Liver (tissue), 10 donors: ENCODE measurements at places on chromosomes 1 and 21.

DNA sequence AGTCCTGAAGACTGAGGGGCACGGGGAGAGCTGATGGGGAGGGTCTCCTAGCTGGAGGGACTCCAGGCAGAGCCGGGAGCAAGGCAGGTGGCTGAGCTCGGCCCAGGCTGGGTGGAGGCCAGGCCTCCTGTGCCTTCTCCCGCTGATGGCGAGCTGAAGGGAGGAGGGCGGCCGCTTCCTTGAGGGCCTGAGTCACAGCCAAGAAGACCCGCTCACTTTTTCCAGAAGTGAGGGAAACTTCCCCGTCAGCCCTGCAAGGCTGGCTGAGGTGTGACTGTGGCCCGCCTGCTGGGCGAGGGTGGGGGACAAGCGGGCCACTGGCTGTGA lies 1.7 kb upstream of the VWA1 start:
- no peak for DNase-seq

DNA sequence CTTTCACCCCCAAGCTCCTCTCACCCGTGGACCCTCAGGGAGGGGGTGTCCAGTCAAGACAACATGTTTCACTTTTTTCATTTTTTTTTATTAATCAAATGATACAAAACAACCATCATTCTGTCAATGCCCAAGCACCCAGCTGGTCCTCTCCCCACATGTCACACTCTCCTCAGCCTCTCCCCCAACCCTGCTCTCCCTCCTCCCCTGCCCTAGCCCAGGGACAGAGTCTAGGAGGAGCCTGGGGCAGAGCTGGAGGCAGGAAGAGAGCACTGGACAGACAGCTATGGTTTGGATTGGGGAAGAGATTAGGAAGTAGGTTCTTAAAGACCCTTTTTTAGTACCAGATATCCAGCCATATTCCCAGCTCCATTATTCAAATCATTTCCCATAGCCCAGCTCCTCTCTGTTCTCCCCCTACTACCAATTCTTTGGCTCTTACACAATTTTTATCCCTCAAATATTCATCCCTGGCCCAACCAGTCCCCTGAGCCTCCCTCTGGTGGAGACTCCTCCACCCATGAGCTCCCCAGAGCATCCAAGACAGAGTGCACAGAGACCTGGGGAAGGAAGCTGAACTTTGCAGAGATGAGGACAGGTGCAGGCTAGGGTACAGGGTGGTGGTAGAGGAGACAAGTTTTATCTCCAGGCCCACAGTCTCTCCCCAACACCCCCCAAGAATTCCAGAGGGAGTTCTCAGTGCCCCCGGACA lies 1.4 kb upstream of the S100A16 start:
- no peak for DNase-seq

DNA sequence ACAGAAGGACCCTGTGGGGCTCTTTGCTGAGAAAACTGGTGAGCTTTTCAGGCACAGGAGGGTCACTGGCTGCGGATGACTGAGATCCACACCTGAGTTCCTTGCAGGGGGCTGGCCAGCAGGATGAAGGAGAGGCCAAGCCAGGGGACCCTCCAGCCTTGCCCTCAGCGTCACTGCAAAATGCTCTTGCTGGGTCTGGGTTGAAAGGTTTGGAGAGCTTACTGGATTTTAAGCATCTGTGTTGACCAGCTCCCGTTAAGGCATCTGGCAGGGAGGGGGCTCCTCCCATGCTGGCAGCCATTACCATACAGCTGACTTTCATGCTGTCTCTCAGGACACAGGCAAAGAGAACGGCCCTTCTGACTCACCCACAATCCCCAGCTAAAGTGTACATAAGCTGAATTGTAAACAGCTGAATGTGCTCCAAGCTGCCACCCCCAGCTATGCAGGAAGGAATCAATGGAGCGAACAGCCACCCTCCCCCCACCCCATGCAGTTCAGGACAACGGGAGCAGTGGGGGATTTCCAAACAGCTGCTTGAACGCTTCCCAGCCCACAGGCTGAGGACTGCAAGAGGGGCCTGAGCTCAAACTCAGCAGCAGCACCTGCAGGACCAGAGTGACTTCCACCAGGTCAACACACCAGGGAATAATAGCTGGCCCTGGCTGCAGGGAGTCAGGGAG lies 21.3 kb upstream of the A3GALT2 start:
- peak; percentile 71 for DNase-seq

DNA sequence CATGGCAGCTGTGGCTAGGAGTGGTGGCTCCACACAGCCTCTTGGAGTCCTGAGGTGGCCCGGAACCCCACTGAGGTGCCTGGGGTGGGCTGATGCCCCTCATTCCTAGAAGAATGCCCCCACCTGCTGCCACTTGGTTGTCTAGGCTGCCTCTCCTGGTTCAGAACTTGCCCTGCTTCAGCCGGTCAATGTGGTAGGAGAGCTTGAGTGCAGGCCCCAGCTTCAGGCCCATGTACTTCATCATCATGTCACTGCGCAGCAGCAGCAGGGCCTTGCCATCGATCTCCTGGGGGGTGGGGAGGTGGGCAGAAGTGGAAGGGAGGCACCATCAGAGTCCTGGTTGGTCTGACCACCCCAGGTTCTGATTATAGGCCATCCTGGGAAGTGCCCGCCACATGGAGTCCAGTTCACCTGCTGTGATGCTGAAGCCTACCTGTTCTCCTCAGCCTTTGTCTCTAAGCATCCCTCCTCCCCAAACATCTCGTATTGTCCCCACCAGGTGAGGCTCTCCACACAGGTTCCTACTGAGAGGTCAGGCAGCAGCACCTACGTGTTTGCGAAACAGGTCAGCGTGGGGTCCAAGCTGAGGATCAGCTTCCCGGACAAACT lies 6.6 kb upstream of the SLFNL1 start:
- DNase-seq: no peak

DNA sequence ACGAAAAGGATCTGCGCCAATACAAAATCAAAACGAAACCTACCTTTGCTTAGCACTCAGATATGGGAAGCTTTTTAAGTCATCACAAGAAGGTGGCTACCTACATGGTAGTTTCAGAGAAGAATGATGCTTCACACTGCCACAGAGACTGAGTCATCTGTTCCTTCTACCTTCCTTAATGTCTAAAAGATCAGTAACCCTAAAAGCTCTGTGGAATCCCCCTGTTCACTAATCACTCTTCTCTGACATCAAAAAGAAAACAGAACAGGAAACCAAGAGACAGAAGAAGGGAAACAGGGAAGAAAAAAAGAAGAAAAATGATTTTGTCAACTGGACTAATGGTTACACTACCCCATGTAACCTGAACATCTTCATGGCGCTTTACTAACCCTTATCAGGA lies 177.2 kb downstream of the SMYD3 start:
- DNase-seq: no peak

- no peak for DNase-seq
These were observed 15.3 kb upstream of the SHCBP1L start for GRCh38 chr1:182968151-182968741.

DNA sequence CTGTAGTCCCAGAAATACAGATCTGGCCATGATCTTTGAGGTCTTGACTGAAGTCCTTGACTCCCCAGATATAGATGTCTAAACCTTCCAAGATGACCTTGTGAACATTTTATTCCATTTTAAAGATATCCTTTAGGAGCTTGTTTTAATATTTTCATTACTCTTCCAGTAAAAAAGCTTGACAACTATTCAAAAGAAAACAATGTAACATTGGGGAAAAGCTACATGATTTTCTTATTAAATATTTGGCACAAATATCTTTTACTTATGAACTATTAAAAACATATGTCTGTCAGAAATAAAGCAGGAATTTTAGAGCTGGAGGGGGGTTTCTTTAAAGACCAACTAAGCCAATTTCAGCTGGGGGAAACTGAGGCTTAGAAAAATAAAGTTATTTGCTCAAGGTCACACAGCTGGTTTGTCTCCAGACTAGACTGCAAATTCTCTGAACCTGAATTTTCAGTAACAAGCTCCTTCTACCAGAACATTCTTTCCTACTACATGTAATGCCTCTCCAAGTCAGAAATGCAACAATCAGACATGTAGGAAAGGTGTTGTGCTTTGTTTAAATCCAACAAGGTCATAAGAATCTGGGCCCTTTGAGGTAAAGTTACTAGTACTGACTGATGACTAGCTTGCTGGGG lies 67.0 kb upstream of the PTCH2 start:
- DNase-seq: no peak

- no peak for DNase-seq
These were observed 20.2 kb downstream of the COQ8A start for GRCh38 chr1:226960256-226960655.

GRCh38 chr1:226181996-226182714 lies 4.4 kb downstream of the ACBD3 start:
- no peak for DNase-seq

DNA sequence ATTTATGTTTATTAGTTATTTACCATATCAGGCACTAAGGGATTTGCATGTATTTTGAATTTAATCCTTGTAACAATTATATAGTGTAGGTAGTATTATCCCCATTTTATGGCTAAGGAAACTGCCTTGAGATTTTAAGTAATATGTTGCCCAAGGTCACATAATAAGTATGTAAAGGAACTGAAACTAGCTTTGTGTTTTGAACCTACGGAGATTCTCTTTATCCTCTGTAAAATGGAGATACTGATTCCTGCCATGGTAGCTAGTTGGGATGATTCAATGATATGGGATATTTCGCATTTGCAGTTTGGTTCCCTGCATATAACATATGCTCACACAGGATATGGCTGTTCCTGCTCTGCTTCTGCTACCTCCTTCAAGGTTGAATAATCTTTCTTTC lies 144.3 kb downstream of the ST6GALNAC3 start:
- DNase-seq: no peak

GRCh38 chr1:26768755-26769154 lies 19.0 kb upstream of the PIGV start:
- DNase-seq: no peak

- DNase-seq: no peak
These were observed 87.5 kb upstream of the RGS1 start for GRCh38 chr1:192488058-192488457.

DNA sequence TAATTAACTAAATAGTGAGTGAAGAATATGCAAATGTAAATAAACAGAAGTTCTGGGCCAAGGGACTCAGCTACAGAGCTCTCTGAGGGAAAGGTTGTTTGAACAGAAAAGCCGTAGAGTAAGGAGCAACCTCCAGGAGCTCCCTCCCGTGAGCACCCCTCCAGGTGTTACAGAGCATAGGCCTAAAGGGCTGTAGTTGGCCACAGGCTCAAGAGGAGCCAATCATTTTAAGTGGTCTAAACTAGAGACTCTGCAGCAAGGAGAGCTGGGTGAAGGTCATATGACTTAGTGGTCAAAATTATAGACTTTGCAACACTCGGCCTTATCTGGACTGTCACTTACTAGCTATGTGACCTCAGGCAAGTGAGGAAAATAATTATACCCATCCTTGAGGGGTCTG lies 19.1 kb upstream of the RXRG start:
- no peak for DNase-seq

DNA sequence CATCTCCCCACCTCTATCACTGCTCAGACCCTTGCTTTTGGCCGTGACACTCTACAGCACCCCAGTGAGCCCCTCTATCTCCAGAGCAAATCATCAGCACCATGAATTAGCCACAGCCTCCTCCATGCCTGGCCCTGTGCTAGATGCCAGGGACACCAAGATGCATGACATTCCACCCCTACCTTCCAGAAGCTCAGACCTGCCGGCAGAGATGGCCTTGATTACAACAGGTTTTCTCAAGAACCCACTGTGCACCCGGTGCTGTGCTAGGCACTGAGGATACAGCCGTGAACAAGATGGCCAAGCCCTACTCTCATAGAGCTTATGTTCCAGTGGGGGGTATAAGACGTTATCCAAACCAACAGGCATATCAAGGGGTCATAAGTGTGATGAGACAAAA lies 30.6 kb downstream of the CDK18 start:
- DNase-seq: no peak
